ENCODE measurements at places on chromosomes 2 and 18. TPM values are rescaled to one million over a fixed set of nuclear protein-coding genes. Genes with fewer than 3 reads are reported as not detected.

DNA sequence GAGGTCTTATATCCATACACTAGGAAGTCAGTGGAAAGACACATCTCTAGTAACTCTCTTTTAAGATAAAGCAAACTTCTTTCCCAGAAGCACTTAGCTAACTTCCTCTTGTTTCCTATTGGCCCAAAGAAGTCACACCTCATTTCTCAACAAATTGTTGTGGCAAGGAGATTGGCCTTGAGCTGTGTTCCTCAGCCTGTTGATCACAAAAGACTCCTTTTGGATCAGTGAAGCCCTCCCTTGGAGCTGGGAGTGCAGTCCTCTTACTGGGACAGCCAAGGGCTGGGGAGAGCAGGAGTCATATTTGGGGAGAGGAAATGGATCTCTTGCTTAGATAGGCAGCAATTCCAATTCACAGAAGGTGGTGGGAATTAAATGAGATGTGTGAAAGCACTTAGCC is 51.2 kb upstream of the DAPL1 start:
- no peak for DNase-seq

GRCh38 chr2:189960346-189960745 is 102.2 kb downstream of the MSTN start:
- DNase-seq: no peak

- no peak for DNase-seq
Observed at GRCh38 chr18:13318731-13319501, 100.4 kb downstream of the LDLRAD4 start.

- no peak for DNase-seq
Observed at GRCh38 chr18:52903857-52904256, 563.9 kb downstream of the DCC start.

GRCh38 chr2:171430516-171431410 is 3.0 kb downstream of the METTL8 start:
- DNase-seq: no peak

- DNase-seq: no peak
Observed at GRCh38 chr2:116510117-116510671, 1304.3 kb upstream of the DDX18 start.

GRCh38 chr2:120398051-120398995 is 52.4 kb downstream of the INHBB start:
- peak; percentile 64 for DNase-seq

GRCh38 chr18:61400016-61400635 is 66.9 kb downstream of the CDH20 start:
- no peak for DNase-seq

DNA sequence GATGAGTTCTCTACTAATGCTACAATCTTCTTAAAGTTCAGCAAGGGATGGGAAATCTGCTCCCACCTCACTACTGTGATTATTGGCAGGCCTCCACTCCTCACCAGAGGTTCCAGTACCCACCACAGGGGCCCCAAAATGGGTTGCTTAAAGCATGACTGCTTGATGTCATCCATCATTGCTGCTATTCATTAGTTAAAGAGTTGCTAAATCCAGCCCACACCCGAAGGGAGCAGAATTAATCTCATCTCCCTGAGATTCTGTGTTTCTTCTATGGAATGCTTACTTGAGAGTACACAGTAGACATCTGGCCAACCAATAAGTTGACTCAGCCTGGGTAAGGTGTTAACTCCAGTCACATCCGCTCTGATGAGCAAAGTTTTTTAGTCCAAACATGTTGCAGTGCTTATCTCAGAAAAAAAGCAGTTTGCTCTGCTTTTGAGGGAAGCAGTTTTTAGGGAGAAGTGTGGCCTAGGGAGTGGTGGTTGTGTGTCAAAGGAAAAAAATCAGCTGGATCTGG is 690.2 kb upstream of the POU3F3 start:
- DNase-seq: no peak

GRCh38 chr2:118386641-118387302 is 298.5 kb downstream of the INSIG2 start:
- DNase-seq: peak; percentile 53

DNA sequence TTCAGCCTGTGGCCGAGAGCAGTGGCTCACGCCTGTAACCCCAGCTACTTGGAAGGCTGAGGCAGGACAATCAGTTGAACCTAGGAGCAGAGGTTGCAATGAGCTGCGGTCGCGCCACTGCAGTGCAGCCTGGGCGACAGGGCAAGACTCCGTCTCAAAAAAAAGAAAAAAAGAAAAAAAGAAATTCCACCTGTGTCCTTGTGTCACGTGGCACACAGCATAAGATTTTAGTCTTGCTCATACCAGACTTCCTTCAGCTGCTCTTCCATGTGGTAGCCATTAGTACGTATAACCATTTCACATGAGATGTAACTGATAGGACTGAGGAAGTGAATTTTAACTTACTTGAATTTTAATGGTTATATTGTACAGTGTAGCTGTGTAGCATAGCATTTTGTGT is 4.0 kb downstream of the NOP58 start:
- DNase-seq: no peak

GRCh38 chr2:130834931-130835765 is 1.6 kb upstream of the ARHGEF4 start:
- DNase-seq: no peak

DNA sequence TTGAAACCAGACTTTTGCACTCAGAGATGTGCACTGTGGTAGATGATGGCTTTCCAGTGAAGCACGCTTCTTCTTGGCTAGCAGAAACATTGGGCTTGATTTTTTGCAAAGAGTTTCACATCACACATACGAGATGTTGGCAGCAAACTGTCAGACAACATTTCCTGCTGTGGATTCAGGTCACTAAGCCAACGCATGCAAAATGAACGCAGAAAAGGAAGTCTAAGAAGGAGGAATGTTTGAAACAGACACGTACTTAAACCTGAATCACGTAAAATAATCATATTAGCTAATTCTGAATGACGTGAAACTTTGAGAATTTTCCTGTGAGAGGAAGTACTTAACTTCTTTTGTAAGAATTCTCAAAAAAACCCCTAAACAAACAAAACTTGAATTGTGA is 88.1 kb downstream of the EPB41L3 start:
- DNase-seq: no peak

DNA sequence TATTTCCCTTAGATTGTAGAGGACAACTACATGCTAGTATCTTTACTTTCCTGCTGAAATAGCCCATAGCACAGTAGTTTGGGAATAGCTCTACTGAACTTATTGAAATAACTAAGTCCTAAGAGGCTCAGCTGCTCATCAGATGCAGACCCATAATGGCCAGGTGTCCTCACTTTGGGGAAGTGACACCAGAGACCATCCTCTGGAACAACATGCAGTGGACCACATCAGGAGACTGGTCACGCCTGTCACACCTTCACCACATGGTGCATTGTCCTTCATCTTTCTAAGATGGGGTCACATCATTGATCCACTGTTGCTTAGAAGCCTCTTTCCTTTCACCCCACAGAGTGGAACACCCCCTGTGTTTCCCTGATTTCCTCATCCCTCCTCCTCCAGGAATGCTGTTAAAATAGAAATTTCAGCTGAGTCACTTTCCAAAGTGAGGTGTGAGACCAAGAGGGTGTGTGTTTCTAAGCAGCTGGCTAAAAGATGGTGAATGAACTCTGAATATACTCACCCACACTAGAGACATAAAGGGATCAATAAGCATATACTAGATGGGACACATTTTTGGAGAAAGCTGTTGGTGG is 215.2 kb upstream of the LRRTM1 start:
- no peak for DNase-seq

- no peak for DNase-seq
Observed at GRCh38 chr2:239179851-239180371, 220.9 kb downstream of the HDAC4 start.

DNA sequence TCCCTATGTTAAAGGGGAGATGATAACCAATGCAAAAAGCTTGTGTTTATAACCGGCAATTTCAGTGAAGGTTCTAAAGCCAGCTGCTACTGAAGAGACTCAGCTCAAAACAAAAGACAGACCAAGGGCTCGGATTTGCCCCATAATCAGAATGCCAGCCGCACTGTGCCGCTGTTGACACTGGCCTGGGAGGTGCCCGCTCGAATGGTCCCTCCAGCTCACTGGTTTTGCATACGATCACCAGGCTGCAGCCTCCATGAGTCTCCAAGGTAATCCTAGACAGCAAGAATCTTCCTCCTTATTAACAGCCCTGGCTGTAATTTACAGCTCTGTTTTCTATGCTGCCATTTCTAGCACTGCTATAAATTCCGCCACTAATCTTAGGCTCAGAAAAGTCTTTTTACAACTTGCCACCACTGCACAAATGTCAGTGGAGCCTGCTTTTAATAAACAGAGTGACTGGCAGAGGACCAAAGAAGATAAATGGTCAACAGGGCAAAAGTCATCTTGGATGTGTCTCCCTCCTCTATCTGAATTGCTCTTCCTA is 155.7 kb upstream of the SH3BP4 start:
- no peak for DNase-seq

- no peak for DNase-seq
Observed at GRCh38 chr2:221571025-221571550, 1.0 kb downstream of the EPHA4 start.

- DNase-seq: no peak
Observed at GRCh38 chr2:231931481-231931915, 5.3 kb upstream of the NPPC start.

GRCh38 chr18:39751161-39751560 is 2185.6 kb upstream of the CELF4 start:
- DNase-seq: no peak

- no peak for DNase-seq
Observed at GRCh38 chr2:111900859-111901258, 2.5 kb downstream of the MERTK start.

- no peak for DNase-seq
Observed at GRCh38 chr18:67770520-67770919, 254.0 kb upstream of the DSEL start.

DNA sequence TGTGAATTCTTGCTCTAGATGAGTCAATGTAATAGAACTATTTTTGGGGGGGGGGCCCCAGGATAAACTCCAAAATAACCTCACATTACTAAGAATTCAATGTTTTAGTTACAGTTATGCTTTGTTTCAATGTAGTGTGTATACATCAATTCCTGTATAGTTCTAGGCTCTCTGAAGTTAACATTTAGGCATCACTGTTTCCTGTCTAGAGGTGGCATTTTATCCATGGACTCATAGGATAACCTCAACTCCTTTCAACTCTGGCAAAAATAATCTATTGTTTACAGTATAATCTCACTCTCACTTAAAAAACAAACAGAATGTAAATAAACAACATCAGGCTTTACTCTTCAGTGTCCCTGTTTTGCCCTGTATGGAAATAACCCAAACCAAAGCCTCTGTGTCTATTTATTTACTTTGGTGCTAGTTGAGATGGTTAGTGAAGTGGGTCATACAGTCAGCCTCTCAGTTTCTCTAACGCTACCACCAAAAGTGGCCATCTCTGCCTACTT is 79.3 kb upstream of the MMADHC start:
- DNase-seq: no peak

GRCh38 chr2:57957238-57957637 is 89.4 kb upstream of the VRK2 start:
- DNase-seq: no peak

- DNase-seq: no peak
Observed at GRCh38 chr2:219832904-219833303, 205.5 kb downstream of the SLC4A3 start.

- no peak for DNase-seq
Observed at GRCh38 chr2:38185012-38185491, 109.1 kb upstream of the CYP1B1 start.

- DNase-seq: no peak
Observed at GRCh38 chr18:75005626-75006025, 203.3 kb downstream of the PTGR3 start.

GRCh38 chr2:162888652-162889051 is 50.1 kb upstream of the KCNH7 start:
- DNase-seq: no peak

- no peak for DNase-seq
Observed at GRCh38 chr18:78955051-78955450, 24.6 kb upstream of the SALL3 start.

DNA sequence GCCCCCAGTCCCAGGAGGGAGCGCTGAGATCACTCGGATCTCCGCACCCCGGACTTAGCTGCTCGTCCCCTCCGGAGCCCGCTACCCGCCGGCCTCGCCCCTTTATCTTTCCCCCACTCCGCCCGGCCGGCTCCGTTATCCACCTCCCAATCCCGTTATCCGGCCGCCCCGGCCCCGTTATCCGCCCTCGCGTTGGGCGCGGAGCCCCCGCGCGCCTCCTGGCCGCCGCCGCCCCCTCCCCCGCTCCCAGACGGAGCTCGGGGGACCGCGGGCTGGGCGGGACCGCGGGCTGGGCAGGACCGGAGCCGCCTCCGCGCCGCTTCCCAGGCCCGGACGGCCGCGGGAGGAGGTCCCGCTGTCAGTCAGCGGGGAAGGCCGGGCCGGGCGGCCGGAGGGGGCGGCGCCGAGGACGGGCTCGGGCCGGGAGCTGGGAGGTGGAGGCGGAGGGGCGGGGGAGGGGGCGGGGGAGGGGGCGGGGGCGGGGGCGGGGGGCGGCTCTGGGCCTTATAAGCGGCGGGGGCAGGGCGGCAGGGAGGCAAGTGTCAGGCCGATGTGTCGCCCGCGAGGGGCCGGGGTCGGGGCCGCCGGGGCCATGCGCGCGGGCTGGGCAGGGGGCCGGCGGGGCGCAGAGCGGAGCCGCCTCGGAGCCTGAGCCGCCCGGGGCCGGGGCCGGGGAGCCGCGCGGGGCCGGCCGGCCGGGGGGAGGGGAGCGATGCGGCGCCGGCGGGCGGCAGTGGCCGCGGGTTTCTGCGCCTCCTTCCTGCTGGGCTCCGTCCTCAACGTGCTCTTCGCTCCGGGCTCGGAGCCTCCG is at the start of gene PKDCC:
Gene PKDCC, plus strand, starts transcription at position 534 of the 811 bp plus-strand sequence. Its CDS starts 179 bp downstream, at position 713.
- peak; percentile 84 for DNase-seq

- DNase-seq: no peak
Observed at GRCh38 chr18:50656841-50657470, 97.1 kb downstream of the MAPK4 start.

DNA sequence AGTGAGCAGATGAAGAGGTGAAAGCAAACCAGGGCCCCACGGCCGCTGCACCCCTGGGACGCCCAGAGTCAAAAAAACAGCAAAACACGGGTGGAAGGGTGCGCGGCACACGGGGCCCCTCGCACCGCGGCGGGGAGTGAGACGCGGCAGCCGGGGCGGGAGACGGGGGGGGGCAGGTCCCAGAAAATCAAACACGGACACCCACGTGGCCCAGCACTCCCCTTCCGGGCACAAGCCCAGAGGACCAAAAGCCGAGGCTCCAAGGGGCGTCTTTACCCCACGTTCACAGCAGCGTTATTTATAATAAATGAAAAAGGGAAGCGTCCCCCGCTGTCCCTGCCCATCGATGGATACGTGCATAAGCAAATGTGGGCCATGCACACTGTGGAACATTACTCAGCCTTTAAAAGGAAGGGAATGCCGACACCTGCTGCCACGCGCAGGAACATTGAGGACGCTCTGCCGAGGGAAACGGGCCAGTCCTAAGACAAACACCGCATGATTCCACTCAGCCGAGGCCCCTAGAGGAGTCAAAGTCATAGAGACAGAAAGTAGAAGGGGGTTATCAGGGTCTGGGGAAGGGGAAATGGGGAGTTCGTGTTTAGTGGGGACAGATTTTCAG is 677 bp upstream of the COPS9 start:
- DNase-seq: no peak

Gene IL1A
- total RNA-seq: 0.16 TPM

Gene CHRNG
- not detected for total RNA-seq

Gene ATP6V1C2
- not detected for total RNA-seq

Gene SMAD4
- total RNA-seq: 138 TPM

Gene TMEM131
- 18.7 TPM for total RNA-seq

Gene GKN2
- not detected for total RNA-seq

Gene SCYGR2
- not detected for total RNA-seq

Gene MAPRE2
- 30.1 TPM for total RNA-seq

Gene SLC9A4
- total RNA-seq: not detected

All from SJSA1 (cell line).